Fibroblast of skin of left biceps (primary cell): ENCODE measurements at places on chromosomes 6 and 20.

GRCh38 chr6:5552243-5552642 is 290.9 kb downstream of the FARS2 start:
- DNase-seq, result no peak

GRCh38 chr20:34365765-34366213 is 2.7 kb downstream of the ITCH start:
- no peak for DNase-seq

DNA sequence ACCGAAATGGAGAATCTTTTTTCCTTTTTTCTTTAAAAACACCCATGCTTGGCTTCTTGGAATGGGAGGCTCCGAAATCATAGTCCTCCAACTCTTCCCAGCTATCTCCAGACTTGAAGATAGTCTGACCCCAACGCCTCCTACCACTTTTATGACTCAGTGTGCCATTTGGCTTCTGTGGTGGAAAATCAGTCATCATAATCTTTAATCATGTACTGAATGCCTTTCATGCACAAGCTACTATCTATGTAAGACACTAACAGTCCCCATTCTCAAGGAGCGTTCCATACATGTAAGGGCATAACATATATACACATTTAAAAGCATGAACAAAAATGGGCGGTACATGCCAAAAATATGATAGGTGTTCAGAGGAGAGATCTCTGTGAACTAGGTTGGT is 44.1 kb downstream of the TMEM14B start:
- DNase-seq, result no peak

- peak; percentile 88 for DNase-seq
These were observed 23.3 kb upstream of the TOP1 start for GRCh38 chr20:41005361-41005729.

DNA sequence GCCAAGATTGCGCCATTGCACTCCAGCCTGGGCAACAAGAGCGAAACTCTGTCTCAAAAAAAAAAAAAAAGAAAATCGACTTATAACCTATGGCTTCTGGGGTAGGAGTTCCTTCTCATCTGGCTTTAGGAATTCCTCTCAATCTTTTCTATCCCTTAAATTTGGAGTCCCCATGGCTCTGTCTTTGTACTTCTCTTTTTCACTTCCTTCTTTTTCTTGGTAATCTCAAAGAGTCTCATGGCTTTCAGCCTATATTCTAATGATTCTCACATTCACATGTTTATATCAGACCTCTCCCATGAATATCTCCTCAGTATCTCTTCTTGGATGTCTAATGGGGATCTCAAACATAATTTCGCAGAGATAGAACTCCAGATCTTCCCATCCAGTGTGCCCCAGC is 42.8 kb upstream of the RALGAPA2 start:
- DNase-seq, result no peak

- DNase-seq, result no peak
These were observed 87.0 kb downstream of the CD164 start for GRCh38 chr6:109295109-109295773.

DNA sequence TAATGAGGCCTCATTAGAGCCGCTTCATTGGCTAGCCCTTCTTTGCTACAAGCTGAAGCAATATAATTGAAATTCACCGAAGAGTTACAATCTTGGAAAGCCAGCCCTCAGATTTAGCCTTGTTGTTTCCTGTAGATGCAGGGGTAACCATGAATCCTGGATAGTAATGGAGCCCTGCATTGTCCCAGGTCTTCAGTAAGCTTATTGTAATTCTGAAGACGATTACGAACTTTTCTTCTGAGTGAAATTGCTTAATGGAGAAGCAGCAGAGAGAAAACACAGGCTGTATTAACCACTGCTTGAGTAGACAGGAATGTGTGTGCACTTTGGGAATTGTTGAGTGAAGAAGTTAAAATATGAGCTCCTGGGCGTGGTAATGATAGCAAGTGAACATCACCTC is 26.3 kb upstream of the NAA20 start:
- DNase-seq, result no peak

DNA sequence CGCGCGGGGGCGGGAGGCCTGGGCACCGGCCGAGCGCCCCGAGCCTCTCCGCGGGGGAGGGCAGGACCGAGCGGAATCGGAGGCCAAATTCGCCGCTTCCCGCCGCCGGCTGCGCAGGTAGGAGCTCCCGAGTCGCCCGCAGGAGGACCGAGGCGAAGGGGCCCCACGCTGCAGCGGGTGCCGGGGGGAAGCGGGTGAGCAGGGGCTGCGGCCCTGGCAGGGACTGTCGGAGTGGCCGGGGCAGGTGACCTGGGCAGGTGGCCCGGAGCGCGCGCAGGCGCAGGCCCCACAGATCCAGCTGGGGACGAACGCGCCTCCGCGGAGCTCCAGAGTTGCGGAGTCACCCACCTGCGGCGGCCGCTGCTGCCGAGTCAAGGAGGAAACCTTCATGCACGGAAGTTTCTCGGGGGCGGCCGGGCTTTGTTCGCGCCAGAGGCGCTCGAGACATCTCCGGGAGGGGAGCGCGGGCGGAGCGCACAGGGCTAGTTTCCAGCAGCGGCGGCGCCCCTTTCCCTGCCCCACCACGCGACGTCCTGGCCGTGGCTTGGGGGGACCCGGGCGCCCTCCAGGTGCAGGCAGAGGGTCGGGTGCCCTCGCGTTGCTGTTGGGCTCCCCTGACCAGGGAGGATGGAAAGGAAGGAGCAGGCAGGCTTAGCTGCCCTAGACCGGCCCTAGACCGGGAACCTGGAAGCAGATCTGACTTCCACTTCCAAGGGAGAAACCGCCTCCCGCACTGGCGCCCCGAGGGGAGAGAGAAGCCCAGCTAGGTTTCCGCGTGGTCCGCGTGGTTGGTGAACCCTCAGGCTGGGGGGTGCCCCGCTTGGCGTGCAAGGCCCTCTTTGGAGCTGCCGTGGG is 590 bp downstream of the SLCO4A1 start:
- no peak for DNase-seq

DNA sequence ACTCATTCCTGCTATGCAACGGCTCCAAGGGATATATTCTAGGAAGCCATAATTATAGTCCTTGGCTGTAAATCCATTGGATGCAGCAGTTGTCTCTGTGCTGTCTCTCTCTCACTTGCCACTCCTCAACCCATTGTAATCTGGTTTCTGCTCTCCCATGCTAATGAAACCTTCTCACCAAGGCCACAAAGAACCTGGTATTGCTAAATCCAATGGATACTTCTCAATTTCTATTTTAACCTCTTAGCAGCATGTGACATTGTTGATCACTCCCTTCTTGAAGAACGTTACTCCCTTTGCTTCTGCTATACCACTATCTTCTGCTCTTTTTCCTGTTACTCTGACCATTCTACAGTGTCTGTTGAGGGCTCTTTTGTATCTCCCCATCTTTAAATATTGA is 39.8 kb upstream of the GCLC start:
- no peak for DNase-seq
